ENCODE measurements at places on chromosomes 3 and 15.

DNA sequence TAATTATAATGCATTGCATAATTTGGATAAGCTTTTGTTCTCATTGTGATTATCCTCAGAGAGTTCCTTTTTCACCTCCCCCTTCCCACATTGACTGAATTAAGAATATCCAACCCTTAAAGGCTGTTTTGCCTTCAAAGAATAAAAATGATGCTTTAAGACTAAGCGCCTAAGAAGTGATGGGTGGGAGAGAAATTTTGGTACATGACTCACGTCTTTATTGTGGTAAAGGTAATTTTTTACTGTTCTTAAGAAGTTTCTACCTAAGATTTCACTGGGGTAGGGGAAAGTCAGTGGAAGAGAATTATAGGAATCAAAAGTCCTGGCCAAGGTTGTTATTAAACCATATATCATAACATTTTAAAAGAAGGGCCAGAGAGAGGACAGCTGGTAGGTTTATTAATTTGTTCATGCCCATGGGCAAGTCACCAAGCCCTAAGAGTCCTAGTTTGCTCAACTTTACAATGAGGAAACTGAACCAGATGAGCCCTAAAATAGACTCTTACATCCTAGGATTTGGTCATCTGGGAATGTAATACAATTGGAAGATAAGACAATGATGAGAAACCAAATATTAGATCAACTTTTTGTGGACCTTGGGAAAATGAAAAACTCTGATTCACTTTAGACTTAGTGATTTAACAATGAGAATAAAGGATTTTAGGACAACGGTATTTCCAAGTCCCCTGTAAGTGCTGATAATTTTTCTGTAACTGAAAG is 101.1 kb upstream of the RASGRP1 start:
- no peak for DNase-seq

DNA sequence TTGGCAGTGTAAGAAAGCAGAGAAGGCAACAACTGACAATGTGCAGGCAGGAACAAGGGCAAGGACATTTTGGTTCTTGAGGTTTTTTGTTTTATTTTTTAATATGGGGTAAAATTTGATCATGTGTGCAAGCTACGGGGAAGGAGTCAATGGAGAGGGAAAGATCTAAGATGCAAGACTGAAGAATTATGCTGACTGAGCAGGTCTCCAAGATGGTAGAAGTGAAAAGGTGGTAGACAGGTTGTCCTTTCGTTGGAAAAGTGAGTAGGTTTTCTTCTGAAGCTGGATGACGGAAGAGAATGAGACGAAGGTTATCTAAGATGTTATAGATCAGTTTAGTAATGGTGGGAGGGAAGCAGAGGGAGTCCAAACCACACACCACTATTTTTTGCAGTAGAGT is 4.2 kb downstream of the CD47 start:
- DNase-seq: no peak

GRCh38 chr15:66703540-66703941 is 1.5 kb downstream of the SMAD6 start:
- DNase-seq: peak; percentile 57

GRCh38 chr15:37791693-37792092 is 142.7 kb upstream of the TMCO5A start:
- DNase-seq: peak; percentile 37

GRCh38 chr3:81580355-81580754 is 181.1 kb downstream of the GBE1 start:
- no peak for DNase-seq

GRCh38 chr3:60301142-60301541 is 950.1 kb downstream of the FHIT start:
- DNase-seq: no peak

DNA sequence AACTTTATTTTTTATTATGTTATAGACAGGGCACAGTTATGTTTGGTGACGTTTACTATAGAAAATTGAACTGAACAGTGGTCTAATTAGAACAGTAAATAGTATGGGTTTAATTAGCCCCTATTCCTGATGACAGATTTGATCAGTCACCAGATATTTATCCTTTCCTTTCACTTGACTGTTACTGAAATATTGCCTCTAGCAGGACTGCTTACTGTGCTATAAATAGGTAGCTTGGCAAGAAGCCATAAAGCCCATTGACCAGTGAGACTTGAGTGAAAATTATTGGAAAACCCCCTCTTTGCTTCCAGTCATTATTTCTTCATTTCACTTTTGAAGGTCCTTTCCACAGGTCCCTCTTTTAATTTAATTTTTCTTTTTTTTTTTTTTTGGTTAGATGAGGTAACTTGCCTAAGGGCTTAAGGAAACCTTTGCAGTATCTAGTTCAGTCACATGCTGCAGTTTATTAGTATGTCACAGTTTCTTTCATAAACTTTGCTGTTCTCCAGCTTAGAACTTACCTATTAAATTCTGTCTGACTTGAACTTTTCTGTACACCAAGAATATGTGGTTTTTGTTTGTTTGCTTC is 115.6 kb downstream of the ADAMTSL3 start:
- no peak for DNase-seq

DNA sequence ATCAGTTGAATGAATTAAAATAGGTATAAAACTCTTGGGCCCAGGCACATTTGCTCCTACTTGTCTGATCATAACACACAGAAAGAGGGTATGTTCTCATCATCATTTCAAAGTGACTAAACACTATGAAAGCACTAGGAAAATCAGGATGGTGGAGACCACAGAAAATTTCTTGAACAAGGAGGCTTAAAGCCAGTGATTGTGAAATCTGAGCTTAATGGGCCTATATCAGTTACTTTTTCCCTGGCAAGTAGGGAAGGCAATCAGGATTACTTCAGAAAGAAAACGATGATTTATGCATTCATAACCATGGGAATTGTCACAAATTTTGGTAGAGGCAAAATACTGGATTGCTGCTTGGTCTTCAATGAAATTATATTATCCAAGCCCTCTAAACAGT is 434.4 kb upstream of the CNTN4 start:
- DNase-seq: no peak

DNA sequence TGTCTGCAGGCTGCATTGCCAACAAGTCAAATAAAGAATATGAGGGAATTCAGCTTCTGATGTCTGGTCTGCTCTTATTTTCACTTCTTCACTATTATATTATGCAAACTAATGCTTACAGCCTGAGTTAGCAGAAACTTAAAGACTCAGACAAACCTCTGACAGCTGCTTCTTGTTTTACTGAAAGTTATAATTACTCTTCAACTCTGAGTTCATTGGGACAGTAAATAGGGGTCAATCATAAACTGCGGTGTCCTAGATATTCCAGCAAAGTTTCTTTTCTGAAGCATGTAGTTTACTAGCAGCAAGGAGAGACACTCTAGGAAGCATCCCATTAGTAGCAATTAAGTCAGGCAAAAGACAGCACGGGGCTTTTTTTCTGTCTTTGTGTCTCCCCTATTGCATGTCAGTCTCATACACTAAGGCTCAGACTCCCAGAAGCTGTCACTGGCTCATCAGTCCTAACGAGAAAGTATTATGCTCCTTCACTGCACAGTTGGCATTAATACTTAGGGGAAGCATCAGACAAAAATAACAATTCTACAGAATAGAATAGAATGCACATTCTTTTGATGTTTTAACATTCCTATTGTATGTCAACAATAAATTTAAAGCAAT is 1060.8 kb downstream of the ROBO1 start:
- DNase-seq: no peak

- DNase-seq: no peak
These were observed 8.7 kb downstream of the HYPK start for GRCh38 chr15:43808960-43809678.

DNA sequence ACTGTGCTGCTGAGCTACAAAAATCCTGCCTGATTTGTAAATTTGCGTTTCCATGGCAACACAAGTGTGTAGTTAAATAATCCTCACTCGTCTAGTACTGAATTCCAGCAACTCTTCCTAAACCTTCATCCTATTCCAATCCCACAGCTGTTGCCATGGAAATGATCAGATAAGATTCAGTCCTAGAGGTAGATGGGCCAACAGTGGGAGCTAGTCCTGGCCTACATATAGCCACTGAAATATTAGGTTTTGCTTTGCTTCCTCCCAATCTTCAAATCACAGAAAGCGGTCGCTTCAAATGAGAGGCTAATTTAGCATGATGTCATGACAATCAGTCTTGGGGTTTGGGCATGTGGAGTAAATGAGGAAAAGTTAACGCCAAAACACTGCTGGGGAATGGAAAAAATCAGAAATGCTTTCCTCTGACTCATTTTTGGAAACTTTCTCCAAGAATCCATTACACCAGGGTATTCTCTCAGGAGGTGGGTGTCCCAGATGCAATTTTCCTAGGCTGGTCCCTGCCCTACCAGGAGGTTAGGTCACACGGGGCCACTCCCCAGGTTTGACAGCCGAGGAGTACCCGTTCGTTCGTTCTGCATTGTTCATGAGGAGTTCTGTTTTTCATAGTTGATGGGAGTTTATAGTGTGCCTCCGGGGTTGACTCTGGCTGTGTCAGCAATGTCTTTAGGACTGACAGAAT is 159.2 kb upstream of the SLCO3A1 start:
- DNase-seq: no peak

GRCh38 chr3:186653080-186653707 is 12.6 kb upstream of the HRG start:
- peak; percentile 20 for DNase-seq

DNA sequence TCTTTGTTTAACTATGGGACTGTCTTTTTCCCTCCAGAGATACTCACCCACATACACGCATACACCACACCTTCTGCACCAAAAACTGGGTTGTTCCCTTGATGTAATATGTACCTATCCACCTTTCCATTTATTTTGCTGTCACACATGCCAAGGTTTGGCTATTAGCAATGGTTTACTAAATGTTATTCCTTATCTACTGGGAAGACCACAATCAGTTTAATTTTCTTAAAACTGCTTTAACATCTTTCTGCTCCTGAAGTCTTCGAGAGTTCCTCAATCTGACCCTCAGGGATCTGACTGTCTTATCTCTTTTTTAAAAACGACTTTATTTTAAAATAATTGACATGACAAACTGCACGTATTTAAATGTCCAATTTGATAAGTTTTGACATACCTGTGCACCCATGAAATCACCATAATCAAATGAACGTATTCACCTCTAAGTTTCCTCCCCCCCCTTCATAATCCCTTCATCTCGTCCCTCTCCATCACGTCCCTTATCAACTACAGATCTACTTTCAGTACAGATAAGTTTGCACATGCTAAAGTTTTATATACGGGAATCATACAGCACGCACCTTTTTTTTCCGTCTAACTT is 805 bp upstream of the TRPM7 start:
- DNase-seq: no peak

DNA sequence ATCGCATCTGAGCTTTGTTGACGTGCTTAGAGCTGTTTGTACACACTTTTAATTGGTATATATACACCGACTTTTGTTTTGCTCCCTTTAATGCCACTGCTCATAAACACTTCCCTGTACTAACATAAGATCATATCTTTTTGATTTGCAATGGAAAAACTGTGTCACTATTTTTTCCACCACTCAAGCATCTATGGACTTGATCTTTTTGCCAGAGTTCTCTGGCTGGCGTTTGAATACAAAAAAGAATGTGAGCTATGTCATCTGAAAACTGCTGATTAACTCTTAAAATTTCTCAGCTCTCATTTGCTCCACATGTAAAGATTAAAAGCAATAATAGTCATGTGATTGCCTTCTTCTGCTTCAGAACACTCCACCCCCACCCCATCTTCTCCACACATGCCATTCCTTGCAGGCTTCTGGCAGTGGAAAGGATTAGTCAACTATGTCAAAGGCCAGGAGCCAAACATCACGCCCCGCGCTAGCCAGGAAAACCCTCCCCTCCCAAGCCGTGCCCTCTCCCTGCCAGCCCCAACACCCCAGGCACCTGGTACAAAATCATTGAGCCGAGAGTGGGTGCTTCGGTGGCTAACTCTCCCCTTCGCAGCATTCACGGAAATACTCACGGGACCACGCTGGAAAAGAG is 123.4 kb upstream of the MEF2A start:
- DNase-seq: peak; percentile 27

DNA sequence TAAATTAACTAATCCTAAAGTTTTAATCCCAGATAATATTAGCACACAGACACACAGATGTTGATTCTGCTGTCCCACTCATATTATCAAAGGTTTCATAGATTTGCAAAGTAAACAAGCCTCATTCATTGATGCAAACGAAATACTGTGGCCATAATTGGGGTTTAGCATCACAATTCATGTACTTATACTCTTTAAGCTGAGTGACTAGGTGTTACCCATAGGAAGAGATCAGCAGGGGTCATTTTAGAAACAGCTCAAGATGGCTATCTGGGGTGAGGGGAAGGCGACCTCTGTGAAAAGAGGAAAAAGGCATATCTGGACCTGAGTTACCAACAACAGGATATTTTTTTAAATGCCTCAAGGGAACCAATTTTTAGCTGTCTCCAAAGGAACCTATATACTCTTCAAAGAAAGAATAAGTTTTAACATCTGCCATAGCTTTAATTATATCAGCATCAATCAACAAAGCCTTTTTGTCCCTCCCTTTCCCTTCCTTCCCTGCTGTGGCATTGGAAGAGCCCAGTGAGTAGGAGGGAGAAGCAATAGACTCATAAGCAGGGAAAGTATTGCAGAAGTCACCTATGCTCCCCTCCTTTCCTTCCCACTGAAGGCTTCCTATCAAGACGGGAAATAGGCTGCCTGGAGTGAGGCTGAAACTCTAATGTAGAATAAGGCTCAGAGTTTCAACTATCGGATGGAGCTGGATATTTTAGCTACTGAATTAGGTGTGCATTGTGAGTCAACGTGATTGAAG is 553.4 kb downstream of the ZIC1 start:
- no peak for DNase-seq

- no peak for DNase-seq
These were observed 6.0 kb downstream of the CCDC80 start for GRCh38 chr3:112634786-112635541.

- peak; percentile 73 for DNase-seq
These were observed 32.2 kb upstream of the TRH start for GRCh38 chr3:129942296-129942695.

DNA sequence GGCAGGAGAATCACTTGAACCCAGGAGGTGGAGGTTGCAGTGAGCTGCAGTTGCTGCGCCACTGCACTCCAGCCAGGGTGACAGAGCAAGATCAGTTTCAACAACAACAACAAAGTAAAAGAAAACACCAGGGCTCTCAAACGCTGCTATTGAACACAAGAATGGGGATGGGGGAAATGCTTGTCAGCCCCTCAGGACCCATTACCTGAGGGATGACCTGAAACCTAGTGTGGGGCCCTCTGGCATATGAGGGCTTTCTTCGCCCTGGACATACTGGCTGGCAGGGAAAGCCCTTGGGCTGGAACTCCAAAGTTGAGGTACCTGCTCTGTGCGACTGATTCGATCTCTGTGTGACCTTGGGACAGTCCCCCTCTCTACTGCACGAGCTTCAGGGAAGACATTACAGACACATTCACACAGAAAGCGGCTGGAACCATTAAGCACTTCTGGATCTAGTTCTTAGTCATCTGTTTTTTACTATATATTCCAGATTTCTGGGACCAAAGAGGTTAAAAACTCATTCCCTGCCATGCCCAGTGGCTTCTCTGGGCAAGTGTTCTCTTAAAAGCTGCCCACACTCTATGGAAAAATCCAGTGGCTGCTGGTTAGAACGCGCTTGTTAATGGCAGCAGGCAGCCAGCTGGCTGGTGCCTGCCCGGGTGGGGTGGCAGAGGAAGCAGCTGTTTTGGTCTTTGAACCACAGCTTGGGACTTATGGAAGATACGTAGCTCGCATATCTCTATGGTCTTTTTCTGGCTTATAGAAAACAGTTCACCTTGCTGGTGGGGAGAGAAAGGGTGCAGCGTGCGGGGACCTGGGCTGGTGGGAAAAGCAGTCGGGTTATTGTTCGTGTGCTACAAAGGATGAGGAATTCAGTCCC is 57.2 kb downstream of the ATP1B3 start:
- no peak for DNase-seq

- DNase-seq: no peak
These were observed 68.8 kb downstream of the WDR76 start for GRCh38 chr15:43895586-43895985.
